ENCODE measurements at places on chromosomes 2 and 18.

DNA sequence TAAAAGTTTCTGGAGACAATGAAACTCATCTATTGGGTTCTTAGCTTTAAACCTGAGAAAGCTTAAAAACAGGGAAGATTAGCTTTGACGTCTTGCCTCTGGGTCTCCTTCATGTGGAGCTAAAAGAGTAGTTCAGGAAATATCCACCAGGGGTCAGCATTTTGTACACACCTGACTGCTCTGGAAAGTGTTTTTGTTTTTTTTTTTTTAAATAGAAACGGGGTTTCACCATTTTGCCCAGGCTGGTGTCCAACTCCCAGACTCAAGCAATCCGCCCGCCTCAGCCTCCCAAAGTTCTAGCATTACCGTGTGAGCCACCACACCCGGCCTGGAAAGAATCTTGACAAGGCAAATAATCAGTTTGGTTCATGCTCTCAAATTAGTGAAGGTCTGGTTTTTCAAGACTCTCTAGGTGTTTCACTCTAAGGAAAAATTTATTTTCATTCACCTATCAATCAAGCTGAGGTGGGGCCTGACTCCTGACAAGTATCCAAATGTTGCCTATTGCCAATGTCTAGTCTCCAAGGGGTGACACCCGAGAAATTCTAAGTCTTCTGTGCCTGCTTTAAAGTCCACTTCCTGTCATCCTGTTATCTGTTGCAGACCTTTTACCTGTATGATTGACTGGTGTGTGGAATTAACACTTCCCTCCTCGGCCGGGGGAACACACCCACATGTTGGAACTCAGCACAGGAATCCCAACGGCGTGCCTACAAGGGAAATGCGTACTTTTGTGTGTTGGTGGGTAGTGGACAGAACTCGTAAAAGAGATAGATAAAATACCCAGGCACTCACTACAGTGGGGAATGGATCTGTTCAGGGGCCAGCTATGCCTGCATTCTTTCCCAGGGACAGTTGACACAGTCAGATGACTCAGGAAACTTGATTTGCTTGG is 11.3 kb downstream of the IL1RN start:
- DNase-seq = peak; percentile 61

GRCh38 chr2:86598966-86599365 is 24.7 kb downstream of the RNF103 start:
- DNase-seq = no peak

DNA sequence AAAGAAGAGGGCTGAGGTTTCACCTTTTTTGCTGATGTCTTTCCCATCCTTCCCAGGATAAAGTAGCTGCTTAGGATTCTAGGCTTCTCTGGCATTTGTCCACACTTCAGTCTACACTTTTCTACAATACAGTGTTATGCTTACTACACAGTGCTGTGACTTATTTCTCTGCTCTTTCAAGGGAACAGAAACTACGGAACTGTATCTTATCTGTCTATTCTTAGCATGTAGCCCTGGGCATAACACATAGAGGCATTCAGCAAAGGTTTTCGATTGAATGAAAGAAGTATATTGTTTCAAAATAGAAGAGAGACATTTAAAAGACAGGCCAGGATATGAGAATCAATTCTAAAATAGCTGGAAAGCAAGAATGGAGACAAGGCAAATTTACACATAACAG is 110.9 kb downstream of the ARHGEF33 start:
- DNase-seq = no peak

DNA sequence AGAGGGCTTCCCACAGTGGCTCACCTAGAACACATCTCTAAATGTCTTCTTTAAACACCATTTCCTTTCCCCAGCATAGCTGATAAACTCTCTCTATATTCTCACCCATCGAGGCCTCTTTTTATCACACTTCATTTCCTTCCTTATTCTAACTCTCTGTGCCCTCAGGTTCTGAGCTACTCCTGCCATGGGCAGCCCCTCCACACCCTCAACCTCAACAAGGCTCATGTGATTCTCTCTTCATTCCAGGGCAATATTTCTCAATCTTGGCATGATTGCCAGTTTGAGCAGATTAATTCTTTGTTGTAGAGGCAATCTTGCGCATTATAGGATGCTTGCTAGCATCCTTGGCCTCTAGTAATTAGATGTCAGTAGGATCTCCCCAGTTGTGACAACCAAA is 999.1 kb downstream of the TSN start:
- DNase-seq = no peak

- DNase-seq = no peak
Observed at GRCh38 chr2:48707466-48707865, 48.1 kb downstream of the LHCGR start.

DNA sequence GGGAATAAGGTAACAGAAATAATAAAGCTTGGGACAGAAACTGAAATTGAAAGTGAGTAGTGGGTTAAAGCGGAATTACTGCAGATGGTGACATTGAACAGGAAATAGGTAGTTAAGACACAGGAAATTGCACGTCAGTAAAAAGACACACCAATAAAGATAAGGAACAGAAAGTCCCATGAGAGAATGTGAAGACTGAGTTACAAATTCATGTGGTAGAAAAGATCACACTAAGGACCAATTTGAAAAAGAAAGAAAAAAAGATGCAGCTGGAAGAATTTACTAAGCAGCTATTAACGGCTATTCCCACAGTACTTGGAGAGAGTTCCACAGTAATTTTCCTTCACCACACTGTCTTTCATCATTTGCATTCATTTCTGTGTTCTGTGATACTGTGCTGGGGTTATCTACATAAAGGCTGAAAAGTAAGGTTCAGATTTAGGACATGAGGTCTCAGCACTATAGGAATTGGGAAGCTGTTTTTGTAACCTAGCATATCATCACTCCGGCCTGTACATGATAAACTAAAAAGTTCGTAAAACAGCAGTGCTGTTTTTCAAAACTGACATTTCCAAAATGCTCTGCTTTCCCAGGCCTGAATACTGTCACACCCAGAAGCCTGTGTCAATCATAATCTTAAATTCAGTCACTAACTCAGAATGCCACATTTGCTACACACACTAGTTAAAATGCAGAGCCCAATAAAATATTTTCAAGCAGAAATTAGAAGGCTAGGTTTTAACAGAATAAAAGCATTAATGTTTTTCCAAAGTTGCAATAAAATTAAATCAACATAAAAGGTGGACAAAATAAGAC is 42.9 kb downstream of the SRBD1 start:
- peak; percentile 3 for DNase-seq

- DNase-seq = no peak
Observed at GRCh38 chr2:60858897-60859311, 22.5 kb upstream of the REL start.

DNA sequence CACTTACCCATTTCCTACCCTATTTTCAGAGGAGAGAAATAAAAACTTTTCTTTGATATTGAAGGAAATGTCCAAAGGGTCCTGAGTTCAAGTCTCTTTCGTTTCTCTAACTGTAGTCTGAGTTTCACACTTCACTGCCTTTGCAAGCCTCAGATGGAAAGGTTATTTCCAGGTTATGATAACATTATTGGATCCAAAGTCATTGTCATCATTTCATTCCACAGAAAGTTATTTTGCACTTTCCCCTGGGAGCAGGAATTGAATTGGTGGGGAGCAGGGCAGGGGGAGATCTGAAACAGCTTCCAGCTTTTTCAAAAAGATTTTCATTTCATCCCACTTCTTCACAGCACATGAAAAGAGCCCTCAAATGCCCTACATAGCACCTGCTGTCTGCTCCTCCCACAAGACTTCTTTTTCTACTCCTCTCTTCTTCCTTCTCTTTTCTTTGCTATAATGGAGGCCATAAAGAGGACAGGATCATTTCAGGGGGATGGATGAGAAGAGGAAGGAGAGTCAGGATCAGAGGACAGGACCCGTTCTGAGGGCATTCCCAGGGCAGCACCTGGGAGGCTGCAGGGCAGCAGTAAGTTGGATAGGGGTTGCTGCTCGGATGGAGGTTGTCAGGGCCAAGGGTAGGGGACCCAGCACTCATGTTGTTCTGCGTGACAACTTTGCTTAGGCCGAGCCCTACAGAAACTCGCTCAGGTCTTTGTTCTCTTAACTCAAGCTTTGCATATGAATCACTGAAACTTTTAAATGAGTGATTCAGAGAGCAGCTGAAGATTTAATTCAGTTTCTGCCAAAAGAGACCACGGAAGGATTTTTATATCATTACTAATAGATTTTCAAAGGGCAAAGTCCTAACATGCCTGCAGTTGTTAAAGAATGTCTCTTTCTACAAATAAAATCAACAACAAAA is 11.4 kb upstream of the GALNT5 start:
- DNase-seq = no peak

DNA sequence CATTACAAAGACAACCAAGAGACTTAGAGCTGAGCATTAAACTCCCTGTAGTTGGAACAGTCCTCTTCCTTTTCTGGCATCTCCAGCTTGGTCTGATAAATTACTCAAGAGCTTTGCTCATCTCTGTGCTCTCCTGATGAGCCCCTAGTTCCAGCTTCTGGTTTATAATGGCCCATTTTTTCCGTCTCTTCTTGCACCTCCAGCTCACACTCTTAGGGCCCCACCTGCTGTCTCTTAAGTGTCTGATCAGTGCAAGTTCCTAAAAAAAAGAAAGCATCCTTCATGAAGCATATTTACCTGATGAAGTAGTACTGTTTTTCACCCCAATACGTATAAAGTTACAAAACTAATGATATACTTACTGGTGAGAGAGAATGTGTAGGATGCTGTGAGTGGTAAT is 822.9 kb downstream of the RNF144A start:
- no peak for DNase-seq

DNA sequence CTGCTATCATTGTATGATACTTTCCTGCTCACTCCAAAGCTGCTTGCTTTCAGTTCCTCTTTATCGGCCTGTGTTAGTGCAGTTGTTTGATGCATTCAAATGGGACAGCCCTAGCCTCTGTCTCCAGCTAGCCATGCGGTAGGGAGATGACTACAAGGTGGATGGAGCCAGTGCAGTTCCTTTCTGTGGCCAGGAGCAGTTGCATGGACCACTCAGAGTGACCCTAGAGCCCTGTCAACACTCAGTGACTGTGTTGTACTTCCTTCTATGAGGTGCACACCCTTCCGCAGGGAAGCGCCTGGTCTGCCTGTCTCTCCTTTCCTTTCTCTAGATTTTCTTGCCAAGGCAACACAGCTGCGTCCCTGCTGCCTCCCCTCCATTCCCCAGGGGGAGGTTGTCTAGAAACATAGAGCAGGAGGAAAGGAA is 33.8 kb downstream of the KCNS3 start:
- DNase-seq = peak; percentile 2

DNA sequence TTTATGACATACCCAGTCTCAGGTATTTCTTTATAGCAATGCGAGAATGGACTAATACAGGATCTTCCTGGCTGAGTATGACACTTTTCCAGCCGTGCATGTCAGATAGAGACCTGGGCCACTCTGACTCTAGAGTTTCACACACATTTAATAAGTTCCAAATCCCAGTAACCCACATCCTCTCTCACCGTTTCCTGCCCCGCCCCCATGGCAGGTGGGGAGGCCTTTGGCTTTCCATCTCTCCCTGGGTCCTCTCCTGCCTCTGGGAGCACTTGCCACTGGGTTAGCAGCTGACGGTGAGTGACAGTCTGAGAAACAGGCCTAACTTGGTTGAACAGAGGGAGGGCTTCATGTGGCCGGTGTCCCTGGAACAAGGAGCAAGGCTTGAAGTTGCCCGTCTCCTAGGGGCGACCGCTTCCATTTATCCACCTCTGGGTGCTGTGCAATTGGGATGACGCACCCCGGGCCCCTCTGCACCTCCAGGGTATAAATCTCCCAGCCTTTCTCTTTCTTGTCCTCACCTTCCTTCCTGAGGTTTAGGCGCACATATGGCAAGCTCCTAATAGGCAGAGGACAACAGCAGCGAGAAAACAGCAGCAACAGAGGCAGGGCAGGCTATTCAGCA is 152.7 kb upstream of the HDAC4 start:
- DNase-seq = no peak

DNA sequence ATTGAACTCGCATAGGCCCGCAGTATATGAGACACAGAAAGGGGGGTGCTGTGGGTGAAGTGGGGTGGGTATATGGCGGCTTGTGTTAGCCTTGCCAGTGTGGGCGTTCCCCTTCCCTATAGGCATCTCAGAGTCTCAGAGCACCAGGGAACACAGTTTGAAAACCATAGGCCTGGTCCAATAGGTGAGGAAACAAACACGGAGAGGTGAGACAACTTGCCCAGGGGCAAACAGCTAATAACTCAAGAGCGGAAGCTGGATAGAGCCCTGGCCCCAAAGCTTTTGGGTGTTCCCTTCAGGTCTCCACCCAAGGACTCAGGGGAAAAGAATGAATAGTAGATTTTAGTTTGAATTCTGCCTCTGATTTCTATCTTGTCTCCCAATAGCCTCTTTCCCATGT is 7.9 kb downstream of the LIPG start:
- DNase-seq = no peak

DNA sequence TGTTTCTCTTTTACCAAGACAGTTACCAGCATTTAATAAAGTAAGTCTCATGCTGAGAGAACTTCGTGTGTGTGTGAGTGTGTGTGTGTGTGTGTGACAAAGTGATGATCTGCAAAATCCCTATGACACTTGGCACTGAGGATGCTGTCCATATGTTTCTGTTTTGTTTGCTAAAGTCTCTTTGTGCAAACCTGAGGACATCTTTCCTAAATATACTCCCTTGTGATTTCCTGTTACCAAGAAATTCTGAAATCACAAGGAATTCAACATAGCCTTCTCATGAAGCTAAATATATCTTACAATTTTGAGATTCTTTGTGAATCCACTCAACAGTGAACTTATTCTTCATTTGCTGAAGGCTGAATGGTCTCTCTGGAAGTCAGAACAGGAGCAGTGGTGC is 1359.7 kb upstream of the NRXN1 start:
- no peak for DNase-seq

DNA sequence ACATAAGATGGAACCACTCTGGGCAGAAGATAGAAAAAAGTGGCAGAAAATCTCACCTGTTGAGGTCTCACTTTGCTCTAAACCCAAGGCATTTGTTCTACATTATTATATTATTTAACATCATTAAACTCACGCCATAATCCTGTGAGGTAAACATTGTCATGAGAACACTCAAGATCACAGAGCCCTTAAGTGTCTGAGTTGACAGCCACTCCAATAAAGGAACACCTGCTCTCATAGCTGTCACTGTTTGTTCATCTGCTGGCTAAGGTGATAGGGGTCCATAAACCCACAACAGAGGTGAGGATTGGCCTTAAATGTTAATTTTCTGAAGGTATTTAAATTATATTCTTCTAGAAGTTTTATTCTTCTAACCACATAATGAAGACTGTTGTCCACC is 439.7 kb downstream of the RIT2 start:
- DNase-seq = no peak

DNA sequence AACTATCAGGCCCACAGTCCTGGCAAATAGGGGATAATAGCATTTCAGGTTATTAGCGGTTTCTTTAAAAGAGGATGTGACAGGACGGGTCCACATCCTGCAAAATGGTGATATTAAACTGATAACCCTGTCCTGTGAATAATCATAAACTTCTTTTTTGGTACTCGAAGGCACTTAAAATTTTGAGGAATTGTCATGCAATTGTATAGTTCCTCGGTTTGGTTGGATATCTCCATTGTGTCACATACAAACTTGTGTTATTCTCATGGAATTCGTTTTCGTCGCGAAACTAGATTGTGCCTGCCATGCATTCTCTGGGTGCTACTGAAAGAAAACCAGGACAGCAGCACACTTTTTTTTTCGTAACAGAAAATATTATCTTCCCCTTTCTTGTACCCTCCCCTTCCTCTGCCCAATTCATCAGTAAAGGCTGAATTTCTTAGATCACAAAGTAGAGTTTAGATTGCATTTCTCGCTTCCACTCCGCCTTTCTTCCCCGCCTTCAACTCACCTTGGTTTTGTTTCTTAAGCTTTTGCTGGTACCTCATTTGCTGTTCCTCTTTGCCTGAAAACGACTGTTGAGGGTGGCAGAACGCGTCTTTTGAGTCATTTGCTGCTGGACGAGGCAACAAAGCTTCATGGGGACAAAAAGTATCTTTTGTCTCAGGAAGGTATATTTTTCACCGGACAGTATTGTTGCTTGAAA is 1.3 kb downstream of the CERS6 start:
- DNase-seq = no peak
